ENCODE measurements at places on chromosomes 6 and 20.

DNA sequence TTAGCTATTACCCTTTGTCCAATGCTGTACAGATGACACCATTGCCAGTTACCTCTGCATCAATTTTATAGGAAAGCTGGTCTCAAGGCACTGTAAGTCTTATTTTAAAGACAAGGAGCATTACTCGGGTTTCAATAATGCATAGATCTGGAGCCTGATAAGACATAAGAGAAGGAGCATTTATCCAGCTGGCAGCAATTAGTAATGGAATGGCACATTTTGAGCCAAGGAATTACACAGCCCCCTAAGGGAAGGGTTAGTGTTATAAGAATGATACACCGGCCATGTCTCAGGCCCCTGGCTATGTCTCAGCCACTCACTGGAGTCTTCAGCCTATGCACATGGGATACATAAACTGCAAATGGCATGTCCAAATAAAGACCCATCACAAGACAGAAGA lies 23.1 kb upstream of the TMEM242 start:
- no peak for DNase-seq

- no peak for DNase-seq
These were observed 68.8 kb downstream of the IMPG1 start for GRCh38 chr6:76003686-76004085.

DNA sequence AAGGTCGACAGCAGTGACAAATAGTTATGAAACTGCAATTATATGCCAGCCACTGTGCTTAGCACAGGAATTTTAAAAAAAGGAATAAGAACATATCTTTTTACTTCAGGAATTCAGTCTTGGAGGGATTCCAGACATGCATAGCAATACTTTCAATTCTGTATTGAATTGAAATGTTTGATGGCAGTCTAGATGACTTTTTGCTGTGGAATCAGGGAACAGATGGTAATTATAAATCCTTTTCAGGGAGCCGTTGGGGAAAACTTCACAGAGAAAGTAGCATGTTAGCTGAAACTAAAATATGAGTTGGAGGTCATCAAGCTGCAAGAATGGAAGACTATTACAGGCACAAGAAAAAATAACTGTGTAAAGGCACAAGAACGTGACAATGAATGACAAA lies 74.8 kb downstream of the IMPG1 start:
- no peak for DNase-seq

- DNase-seq = no peak
These were observed 38.5 kb upstream of the NAA20 start for GRCh38 chr20:19978511-19979210.

- no peak for DNase-seq
These were observed 71.8 kb upstream of the TMEM181 start for GRCh38 chr6:158488065-158488464.

DNA sequence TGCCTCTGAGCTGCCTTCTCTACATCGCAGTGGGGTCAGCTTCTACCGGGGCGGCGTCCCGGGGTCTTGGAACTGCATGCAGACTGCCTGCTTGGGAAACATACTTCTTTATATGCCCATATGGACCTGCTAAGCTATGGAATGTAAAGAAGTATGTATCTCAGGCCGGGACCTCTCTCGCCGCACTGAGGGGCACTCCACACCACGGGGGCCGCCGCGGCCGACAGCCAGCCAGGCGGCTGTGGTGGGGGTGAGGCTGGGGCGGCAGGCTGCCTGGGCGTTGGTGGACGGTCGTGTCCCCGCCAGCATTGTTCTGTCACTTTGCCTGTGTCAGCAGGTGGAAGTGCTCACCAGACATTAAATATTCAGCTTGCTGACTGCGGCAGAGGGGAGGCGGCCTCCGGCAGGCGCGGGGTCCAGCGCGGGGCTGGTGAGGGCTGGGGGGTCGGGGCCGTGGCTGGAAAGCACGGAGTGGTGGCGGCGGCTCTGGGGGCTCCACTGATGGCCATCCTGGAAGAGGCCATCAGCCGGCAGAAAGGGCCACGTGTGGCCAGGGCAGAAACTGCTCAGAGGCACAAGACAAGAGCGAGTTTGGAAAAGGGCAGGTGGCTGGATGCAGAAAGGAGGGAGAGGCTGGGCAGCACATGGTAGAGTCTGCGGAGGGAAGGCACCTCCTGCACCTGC lies 78.6 kb upstream of the GATA5 start:
- DNase-seq = no peak

GRCh38 chr6:53347250-53347920 lies 1.4 kb downstream of the ELOVL5 start:
- no peak for DNase-seq

- DNase-seq = peak; percentile 57
These were observed 9.2 kb downstream of the ITPA start for GRCh38 chr20:3218307-3218988.

DNA sequence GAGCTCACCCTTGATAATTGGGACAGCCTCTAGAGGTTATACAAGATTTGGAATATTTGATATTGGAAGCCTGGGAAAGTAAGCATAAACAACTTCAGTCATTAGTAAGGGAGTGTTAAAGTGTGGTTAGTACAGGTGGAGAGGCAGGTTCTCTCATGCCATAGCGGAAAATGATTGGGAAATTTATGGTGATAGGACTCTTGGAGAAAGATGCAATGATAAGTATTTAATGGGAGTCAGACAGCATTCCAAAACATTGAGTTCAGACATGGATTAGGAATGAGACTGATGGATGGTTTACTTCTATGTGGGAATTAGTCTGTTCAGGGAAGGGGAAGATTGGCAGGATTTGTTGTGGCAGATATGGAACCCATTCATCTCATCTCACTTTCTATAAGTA lies 152.7 kb downstream of the MCHR2 start:
- DNase-seq = no peak

DNA sequence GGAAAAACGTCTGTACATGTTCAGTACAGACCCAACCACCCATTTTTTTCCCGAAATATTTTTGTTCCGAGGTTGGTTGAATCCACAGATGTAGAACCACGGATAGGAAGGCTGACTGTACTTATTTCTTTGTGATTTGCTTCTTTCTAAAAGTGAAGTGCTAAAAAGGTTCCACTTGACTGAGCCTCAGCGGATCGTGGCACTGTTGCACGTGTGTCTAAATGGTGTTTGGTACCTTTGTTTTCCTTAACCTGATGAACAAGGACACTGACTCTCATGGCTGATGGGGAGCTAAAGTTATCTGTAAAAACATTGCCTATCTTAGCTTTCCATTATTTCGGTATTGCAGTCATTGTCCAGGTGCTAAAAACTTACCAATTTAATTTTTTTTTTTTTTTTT lies 6.2 kb downstream of the BPHL start:
- no peak for DNase-seq

DNA sequence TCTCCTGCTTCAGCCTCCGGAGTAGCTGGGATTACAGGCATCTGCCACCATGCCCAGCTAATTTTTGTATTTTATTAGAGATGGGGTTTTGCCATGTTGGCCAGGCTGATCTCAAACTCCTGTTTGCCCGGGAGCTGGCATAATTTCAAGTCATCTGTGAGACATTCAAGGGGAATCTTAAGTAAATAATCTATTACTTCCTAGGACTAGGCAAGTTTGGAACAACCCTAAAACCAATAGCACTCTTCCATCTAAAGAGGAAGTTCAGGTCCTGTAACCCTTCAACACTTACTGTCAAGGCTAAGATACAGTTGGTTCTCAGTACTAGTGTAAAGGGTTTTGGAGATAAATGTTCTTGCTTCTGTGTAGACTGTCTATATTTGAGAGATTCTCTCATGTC lies 267.8 kb upstream of the IRAK1BP1 start:
- no peak for DNase-seq

GRCh38 chr20:19973961-19974629 lies 43.1 kb upstream of the NAA20 start:
- DNase-seq = no peak

DNA sequence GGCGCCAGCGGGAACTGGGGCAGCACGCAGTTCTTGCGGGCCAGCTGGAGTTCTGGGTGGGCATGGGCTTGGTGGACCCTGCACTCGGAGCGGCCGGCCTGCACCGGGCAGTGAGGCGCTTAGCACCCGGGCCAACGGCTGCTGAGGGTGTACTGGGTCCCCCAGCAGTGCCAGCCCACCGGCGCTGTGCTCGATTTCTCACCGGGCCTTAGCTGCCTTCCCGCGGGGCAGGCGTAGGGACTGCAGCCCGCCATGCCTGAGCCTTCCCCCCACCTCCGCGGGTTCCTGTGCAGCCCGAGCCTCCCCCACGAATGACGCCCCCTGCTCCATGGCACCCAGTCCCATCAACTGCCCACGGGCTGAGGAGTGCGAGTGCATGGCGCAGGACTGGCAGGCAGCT lies 168.8 kb downstream of the CD24 start:
- no peak for DNase-seq

DNA sequence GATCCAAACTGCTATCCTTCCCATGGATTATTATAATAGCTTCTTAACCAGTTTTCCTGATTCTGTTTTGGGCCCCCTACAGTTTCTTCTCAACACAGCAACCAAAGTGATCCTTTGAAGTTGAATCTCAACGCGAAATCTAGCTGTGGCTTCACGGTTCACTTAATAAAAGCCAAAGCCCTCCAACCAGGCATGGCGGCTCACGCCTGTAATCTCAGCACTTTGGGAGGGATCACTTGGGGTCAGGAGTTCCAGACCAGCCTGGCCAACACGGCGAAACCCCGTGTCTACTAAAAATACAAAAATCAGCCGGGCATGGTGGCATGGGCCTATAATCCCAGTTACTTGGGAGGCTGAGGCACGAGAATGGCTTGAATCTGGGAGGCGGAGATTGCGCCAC lies 3.3 kb downstream of the RMND1 start:
- no peak for DNase-seq

- no peak for DNase-seq
These were observed 937 bp downstream of the ZNF318 start for GRCh38 chr6:43368259-43369160.

GRCh38 chr6:42978487-42978838 lies 518 bp downstream of the PEX6 start:
- DNase-seq = no peak

DNA sequence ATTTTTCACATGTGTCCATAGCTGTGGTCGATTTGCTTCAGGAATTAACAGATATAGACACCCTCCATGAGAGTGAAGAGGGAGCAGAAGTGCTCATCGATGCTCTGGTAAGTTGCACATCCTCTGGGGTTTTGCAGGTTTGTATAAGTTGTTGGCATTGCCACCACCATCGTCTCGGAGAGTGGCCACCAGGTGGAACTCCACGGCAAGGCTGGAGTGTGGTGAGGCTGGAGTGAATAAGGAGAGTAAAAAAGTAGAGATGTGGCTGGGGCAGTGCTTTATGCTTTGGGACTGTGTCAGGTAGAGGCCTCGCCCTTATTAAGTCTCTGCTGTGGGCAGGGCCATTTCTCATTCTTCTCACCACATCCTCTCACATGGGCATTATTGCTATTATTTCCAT lies 63.7 kb downstream of the CTNNBL1 start:
- DNase-seq = no peak

DNA sequence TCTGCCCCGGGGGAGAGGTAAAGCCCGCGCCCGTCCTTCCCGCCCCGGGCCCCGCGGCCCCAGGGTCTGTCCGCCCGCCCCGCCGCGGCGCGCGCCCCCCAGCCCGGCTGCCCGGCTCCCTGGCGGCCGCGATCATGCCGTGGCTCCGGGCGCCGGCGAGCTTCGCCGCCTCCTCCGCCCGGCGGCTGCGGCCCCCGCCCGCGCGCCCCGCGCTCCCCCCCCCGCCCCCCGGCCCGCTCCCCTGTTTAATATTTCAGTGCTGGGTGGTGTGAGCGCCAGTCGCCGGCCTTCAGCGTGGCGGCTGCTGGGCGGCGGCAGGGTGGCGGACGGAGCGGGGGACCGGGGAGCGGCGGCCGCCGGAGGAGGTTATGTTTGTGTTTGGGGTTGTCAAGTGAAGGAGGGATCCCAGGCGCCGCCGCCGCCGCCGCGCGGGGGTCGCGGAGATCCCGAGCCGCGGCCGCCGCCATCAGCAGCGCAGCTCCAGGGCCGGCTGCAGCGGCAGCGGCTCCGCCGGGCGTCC lies at the start of gene HIVEP1:
HIVEP1 (plus strand) TSS at position 275 of the 520 bp plus-strand sequence. CDS start 3,317 bp downstream, outside the sequence.
- no peak for DNase-seq

GRCh38 chr20:44572551-44573500 lies 9.6 kb upstream of the PKIG start:
- no peak for DNase-seq

GRCh38 chr6:134261766-134262165 lies 56.1 kb downstream of the SGK1 start:
- no peak for DNase-seq

DNA sequence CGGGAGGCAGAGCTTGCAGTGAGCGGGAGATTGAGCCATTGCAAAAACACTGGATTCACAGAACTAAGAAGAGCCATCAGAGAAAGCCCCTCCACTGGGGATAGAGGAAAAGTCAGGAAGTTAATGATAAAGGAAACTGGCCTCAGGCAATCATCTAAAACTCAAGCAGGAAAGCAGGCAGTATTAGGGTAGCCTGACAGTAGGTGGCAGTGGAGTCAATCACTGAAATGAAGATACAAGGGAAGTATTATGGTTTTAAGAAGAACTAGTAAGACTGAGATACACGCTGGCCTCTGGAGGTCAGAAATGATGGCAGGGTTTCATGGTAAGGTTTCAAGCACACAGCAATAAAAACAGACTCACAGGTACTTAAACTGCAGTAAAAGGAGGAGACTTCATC lies 578.3 kb downstream of the HACE1 start:
- DNase-seq = no peak

GRCh38 chr6:19655744-19656143 lies 181.4 kb upstream of the ID4 start:
- no peak for DNase-seq

DNA sequence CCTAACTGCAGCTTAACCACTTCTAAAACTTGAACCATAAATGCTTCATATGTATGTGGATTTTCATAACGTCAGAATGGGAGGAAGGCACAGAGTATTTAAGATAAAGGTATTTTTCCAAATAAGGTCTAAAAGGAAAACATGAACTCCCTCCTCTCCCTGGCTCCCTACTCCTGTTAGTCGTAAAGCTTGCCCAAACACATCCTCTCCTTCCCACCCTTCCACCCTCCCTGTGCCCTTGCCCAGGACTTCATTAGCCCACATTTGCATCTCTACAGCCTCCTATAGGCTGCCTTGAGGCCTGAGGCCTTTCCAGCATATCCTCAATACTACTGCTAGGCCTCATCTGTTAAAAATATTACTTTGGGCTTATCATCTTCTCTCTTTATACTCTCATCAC lies 17.1 kb upstream of the SMIM13 start:
- no peak for DNase-seq

DNA sequence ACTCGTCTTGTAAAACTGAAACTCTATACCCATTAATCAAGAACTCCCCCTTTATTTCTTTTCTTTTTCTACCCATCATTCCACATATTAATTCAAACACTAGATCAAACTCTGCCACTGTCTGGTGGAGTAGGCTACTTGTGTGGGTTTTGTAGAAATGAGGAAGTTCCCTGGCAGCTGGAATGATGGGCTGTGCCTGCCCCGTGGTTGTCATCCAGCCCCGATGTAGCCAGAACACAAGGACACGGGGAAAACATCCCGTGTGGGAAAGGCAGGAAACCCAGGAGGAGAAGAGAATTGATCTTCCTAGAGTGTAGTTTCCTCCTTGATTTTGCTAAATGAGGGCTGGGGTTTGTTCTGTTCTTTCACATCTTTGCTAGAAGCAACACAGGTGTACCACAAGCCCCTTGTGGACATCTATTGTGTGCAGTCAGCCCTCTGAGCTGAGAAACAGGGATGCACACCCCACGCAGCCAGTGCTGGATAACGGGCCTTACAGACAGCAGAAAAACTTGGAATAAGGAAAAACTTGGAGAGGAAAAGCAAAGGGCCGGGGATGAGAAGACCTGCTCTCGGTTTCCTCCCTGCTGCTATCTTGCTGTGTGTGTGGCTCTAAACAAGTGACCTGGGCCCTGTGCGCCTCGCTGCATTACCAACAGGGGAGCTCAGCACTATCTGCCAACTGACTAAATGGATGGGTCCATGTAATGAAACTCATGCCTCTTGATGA lies 88.0 kb downstream of the SCML4 start:
- DNase-seq = no peak
